Hematopoietic multipotent progenitor cell treated with erythropoietin and hydrocortisone succinate and interleukin-3 and kit ligand, for 4 days (in vitro differentiated cells): ENCODE measurements at places on chromosomes 12 and 14.
A peak's percentile ranks its signal among the peaks of the same experiment; 100 is the strongest.

- peak; percentile 23 for DNase-seq
Measured at GRCh38 chr14:67358924-67359774, 455 bp downstream of the ATP6V1D start.

DNA sequence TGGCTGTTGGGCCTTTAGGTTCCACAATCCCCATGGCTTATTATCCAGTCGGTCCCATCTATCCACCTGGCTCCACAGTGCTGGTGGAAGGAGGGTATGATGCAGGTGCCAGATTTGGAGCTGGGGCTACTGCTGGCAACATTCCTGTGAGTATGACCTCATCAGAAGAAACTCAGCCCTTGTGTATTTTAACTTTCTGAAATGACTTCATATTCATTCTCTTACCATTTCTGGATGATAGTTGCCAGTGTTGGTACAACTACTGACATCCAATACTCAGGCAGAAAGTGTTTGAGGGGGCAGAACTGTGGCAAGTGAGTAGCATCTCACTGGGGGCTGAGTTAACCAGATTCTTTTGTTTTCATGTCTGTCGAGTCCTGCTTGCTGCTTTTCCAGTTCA, 2.3 kb downstream of the DAZAP2 start:
- no peak for DNase-seq

DNA sequence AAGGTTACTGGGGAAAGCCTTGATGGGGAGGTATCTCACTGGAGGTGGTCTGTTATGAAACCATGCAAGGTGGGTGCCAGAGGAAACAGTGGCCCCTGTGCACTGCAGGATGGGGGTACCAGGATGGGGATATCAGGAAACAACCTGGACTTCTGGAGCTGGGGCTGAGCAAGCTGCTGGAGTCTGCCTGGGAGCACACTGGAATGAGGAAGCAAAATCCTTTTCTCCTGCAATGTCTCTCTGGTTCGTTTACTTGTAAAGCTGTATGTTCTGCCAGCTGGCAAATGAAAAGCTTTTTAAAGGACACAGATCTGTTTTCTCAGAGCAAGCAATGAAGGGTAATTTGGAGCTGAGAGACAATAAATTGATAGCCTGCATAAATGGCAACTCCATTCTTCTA, 23.2 kb upstream of the SERPINA1 start:
- DNase-seq: no peak

DNA sequence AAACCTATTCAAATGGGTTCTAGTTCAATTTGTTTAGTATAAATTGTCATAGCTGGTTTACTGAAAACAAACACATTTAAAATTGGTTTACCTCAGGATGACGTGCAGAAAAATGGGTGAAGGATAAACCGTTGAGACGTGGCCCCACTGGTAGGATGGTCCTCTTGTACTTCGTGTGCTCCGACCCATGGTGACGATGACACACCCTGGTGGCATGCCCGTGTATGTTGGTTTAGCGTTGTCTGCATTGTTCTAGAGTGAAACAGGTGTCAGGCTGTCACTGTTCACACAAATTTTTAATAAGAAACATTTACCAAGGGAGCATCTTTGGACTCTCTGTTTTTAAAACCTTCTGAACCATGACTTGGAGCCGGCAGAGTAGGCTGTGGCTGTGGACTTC, 8.3 kb downstream of the CALM1 start:
- no peak for DNase-seq

GRCh38 chr12:26614011-26614616, 218.9 kb downstream of the ITPR2 start:
- DNase-seq: peak; percentile 57

DNA sequence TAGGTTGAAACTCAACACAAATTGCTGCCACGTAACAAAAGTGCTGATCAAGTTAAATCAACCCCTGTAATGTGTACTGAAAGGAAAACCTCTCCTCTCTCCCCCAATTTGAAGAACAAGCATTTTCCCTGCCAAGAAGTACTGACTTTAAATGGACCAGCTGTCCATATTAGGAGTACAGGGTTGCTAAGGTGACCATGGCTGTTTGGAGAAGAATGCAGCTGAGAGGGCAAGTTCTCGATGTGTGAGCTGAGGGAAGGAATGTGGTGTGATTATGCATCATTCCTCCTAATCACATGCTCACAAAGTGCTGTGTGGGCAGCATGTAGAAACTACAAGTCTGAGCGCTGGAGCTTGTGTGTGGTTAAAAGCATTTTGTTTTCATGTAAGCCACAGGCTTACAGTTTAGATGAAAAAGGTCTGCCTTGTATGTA, 50.9 kb upstream of the CCT2 start:
- DNase-seq: peak; percentile 48

DNA sequence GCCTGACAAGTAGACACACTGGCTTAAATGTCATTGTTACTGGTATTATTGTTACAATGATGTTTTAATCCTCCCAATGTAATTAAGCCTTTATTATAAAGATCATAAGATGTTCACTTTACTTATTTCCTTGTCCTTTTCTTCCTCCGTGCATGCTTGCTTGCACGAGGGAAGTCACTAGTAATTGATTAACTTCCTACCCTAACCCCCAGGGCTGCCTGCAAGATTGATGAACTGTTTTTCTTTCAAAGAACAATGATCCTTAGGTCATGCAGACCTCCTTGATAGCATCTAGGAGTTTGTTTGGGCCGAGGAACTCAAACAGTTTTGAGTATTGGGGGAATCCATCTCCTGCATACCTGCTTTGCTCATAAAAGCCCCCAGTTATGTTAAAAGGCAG, 43.0 kb downstream of the GLRX5 start:
- DNase-seq: no peak

DNA sequence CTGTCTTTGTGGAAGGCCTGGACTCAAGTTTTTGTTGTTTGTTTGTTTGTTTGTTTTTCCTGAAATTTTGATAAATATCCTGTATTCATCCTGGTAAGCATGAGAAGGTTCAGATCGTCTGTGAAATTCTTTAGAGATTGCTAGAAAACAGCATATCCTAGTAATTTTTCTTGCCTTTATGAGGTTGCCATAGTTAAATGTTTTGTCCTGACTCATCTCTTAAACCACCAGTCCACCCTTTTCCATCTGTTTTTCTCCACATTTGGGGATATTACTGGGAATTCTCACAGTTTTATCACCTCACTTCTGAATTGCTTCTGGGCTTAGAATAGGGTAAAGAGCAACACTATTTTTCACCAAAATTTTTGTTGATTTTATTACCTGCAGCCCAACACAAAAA, 248.3 kb downstream of the FBXL14 start:
- DNase-seq: no peak

DNA sequence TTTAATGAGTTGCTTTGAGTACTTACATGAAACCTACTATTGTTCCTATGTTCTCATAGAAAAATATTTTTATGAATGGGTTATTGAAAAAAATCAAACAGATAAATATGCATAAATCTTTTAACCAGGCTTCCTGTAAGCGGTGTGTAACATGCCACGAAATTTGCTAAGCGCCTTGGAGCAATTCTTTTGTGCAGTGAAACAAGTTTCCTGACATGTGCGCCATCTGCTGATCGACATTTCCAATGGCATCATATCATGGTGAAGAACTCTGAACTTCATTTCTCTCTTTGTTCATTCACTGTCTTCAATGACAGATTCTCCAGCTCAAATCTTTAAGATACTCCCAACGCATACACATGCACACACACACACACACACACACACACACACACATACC, 145.6 kb upstream of the NAV3 start:
- peak; percentile 73 for DNase-seq

DNA sequence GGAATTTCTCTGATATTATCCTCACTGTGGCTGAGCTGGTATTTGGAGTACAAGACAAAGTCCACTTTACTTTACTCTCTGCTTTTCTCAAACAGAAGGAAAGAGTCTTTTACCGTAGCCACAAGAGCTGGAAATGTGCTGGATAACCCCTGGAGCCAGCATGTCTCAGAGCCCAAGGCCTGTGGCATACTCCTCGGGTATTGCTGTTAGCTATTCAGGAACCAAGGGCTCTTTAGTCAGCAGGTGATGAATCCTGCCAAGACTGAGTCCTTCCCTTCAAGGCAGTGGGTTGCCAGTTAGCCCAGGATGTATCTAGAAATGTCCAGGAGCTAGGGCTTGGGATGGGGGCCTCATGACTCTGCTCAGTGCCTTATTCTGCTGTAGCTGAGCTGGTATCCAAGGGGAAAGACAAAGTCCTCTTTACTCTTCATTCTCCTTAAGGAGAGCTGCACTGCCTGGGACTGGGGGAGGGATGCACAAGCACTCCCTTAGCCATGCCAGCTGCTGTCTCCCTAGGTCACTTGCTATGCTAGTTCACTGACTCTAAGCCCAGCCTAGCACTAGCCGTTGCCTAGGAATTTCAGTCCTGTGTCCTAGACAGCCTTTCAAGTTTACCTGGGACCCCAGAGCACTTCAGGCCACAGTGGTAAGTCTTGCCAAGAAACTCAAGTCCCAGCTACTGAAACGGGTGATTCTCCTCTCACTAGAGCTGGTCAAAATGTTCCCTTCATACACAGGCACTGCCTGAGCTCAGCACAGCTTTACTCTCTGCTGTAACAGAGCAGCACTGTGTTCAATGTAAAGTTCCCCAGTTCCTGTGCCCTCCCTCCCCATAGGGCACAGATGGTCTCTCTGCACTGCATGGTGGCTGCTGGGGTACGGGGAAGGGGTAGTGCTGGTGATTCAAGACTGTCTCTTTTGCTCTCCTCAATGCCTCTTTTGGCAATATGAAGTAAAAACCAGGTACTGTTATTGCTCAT, 136.4 kb downstream of the SLC35F4 start:
- DNase-seq: no peak

DNA sequence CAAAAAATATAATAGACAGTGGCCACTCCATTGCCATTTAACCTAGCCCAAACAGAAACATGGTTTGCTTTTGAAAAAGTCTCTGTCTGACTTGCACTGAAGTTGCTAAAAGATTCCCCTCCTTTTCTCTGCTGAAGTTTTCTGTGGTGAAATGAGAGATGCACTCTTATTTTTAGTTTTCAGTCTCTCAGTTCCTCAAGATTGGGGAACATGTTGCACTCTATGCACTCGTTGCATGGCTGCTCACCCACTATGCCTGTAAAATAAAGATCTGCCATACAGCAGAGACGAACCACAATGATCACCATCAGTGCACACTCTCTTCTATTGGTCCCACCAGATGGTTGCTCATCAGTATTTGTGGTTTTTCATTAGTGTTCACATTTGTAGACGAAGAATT, 13.1 kb upstream of the DAAM1 start:
- no peak for DNase-seq

DNA sequence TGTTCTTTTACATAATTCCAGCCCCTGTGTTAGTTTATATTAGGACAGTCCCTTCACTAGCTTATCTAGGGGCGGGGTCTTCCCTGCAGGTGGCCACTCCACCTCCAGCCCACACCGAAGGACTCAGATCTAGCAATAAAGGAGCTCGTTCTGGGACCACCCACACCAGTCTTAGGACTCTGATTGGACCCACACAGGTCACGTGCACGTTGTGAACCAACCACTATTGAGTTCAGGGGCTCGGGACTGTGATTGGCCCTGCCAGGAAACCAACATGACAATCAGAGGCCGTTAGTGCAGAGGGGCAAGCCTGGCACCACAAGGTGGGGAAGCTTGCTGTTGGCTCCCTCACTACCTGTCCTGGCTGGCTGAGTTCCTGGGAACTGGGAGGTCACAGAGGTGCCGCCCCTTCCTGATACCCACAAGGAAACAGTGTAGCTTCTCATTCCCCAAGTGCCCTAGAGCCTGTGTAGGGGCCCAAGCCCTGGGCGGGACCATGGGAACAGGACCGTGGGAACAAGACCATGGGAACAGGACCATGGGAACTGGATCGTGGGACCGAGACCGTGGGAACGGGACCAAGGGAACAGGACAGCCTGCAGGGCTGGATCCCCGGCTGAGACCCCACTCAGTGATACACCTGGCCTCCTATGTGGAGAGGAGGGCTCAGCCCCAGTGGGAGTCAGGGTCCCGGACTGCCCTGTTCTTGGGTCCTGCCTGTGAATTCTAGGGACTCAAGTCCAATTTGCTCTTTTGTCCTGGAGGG, 297.8 kb downstream of the ADGRD1 start:
- no peak for DNase-seq

DNA sequence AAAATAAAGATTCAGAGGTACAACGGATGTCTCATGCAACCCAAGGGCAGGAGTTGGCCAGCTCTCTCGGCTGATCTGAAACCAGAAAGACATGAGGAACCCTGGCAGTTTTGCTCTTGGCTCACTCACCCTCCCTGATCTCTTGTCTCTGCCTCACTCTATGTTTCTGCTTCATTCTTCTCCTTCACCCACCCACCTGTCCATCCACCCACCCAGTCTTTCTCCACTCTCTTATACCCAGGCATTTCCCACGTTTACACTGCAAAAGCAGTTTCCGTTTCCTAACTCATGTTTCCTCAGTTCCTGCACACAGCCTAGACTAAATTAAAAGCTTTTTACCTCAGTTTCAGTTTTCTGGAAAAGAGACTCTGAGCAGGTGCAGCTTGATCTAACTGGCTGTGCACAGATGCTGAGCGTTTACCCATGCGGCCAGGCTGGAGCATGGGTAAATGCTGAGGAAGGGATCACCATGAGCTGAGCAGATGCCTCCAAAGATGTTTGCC, 157.6 kb downstream of the PRKCH start:
- DNase-seq: no peak

DNA sequence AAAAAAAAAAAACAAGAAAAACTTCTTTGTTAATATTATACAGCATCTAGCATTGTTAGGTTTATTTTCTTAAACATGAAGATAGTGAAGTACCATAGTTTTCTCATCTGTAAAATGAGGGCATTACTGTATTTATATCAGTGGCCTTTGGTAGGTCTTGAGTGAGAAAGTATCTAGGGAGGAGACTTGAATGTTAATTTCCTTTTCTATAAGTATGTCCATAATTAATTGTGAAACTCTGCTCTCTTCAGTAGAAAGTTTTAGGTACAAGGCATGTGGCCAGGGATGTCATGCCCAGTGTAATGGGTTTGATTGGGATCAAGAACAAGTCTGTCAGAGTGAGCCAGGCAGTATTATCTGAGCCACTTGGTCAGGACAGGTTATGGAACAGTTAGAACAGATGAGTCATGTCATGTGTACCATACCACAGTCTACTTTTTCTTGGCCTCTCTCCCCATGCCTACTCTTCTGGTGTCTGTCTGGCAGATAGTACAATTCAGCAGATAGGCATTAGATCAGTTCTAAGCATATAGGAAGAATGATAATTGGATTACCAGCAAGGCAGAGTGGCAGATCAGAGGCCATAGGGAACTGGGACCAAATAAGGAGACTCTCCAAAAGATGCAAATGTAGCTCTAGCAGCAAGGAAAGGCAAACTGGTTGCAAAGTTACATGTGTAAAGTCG, 30.4 kb downstream of the FBXO34 start:
- DNase-seq: peak; percentile 91

DNA sequence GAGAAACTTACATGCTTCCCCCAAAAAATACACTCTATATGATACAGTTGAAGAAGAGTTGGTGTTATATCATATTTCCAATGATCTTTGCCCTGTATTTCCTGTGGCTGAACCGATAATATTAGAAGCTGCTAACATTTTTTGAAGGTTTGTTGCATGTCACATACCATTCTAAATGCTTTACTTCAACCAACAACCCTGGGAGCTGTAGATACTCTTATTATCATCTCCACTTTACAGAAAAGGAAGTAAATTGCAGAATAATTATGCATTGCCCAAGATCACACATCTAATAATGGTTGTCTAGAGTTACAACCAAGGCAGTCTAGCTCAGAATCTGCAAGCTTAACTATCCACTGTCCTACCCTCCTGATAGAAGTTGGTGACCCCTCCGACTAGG, 182.8 kb downstream of the NUAK1 start:
- no peak for DNase-seq
